ENCODE measurements at places on chromosomes 12 and 14.

- DNase-seq: no peak
Observed at GRCh38 chr14:79749065-79749464, 462.2 kb downstream of the DIO2 start.

DNA sequence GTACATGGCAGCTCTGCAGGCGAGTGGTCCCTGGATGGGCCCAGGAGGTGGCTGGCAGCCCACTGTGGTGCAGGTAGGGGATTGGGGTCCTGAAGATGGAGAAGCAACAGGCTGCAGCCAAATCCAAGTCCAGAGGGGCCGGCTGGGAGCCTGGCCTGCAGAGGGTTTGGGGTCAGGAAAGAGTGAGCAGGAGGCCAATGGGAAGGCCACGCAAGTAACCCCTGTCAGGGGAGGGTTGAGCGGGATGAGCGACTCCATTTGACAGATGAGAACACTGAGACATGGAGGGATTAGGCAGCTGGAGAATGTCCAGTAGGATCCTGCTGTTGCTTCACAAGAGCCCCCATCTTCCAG is 136.0 kb downstream of the BCL11B start:
- DNase-seq: no peak

DNA sequence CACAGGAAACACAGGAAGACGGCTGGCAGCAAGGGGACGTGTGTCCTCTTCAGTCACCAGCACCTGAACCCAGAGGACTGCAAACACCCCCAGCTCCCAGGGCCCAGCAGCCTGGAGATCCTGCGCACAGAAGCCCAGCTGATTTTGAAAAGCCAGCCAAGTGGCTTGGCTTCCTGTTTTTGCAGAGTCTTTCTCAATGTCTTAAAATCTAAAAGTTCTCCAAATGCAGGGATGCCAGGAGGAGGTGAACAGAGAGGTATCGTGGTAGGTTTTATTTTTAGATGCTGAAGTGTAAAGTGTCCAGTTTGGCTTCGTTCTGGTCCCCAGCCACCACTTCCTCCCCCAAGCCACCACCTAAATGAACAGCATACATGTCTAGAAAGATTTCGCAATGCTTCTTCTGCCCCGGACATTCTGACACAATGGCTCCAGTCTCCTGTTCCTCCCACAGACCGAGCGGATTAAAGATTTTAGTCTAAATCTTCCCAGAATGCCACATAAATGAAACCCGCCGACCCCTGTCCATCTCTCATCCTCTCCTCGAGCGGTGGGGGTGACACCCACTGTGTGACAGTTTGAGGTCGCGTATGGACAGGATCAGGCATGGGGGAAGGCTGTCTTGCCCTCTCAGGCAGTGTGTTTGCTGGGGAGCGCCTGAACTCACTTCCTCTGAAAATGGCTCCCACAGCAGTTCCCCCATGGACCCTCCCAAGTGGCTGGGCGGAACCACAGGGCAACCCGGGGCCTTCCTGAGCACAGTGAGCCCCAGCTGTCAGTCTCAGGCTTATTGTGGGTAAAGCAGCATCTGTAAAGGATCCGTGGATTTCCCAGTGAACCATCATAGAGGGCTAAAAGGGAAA is 41.6 kb downstream of the ITPK1 start:
- peak; percentile 46 for DNase-seq

DNA sequence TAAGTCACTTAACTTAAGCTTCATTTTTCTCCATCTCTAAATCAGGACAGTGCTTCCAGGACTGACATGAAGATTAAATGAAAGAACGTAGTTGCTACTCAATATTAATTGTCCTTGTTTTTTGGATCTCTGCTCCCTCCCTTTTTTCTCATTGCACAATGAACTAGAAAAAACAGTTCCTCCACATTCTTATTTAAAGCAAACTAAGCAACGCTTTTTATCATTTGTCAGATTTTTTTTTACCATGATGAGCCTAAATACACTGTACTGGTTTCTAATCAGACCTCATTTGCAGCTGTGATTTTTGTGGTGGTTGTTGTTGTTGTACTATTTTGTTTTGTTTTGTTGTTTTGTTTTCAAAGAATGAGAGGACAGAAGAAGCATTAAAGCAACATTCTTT is 23.2 kb upstream of the PARP11 start:
- DNase-seq: no peak

- DNase-seq: no peak
Observed at GRCh38 chr12:65323070-65323469, 44.6 kb downstream of the MSRB3 start.

DNA sequence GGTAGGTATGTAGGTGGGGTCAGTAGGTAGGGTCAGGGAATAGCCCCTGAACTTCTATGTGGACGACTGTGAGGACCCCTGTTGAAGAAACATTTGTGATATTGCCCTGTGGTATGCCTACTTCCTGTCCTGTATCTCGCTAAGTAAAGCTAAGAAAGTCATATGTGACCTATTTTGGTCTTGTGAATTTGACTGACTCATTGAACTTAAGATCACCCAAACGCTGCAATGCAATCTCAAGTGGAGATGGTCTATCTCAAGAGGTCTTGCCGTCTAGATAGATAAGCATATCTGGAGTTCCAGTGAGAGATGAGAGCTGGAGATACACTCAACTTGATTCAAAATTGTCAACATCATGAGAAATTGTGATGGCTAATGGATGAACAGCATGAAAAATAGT is 73.8 kb downstream of the TRAFD1 start:
- DNase-seq: no peak

GRCh38 chr12:111202237-111202915 is 166.5 kb downstream of the PHETA1 start:
- no peak for DNase-seq

- DNase-seq: no peak
Observed at GRCh38 chr14:71967704-71968103, 35.5 kb downstream of the RGS6 start.

GRCh38 chr14:99744873-99745224 is 48.4 kb upstream of the EML1 start:
- no peak for DNase-seq

DNA sequence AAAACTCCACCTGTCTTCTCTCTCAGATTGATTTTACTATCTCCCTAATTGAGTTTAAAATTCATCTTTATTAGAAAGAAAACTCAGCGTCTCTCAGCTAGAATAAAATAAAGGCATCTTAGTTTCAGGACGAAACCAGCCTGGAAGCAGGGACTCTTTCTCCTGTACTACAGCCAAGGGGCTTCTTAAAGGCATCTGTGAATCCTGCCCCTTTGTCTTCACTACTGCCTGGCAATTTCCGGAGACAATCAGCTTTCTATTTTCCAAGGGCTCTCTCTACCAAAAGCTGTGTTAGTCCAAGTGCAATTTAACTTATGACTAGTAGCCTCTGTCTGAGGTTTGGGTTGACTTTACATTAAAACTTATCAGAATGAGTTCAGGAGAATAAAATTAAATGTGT is 623.3 kb upstream of the FOXG1 start:
- no peak for DNase-seq

GRCh38 chr12:44000309-44000952 is 164.6 kb downstream of the TMEM117 start:
- peak; percentile 71 for DNase-seq

GRCh38 chr12:114799574-114800487 is 115.9 kb upstream of the TBX3 start:
- peak; percentile 13 for DNase-seq

DNA sequence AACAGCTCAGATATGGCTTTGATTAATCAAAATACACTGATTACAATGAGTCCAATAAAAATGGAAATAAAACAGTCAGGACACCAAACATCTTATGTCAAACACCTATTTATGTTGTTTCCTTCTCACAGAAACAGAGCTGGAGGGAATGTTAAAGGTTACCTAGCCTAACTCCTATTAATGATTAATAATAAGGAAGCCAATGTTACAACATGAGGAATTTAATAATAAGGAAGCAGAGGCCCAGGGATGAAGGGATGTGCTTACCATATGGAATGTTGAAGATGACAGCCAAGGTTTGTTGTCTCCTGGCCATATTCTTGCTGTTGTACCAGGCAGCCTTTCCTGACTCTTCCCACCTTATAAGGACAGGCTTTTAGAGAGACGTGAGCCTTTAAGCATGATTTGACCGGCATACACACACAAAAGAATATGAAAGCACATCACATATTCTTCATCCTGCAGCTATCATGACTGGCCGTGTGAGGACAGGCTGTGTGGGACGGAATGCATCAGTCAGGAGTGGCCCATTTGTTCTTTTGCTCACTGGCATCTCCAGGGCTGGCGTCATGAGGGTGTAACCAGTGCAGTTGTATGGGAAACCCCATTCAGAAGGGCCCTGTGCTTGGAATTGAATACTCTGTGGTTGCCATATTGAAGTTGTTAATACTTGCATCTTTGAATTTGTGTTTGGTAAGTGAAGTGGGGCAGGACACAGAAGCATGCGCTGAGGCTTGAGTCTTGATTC is 3.1 kb upstream of the GPRC5D start:
- DNase-seq: no peak

DNA sequence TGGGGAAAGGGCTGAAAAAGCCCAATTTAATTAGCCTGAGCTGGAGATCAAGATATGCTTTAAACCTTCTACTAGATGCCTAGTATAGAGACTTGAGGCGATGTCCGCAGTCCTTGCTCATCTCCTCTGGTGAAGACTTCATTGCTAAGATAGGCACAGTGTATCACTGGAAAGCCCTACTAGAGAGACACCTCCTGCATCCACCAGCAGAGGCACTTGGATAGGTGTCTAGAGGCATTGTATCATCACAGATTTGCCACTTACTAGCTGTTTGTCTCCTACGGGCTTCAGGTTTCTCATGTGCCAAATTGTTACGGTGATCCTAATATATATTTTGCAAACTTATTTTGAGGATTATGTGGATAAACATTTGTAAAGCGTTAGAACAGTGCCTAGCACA is 1048.5 kb downstream of the GALC start:
- DNase-seq: no peak

GRCh38 chr14:76927971-76928700 is 100.4 kb downstream of the IRF2BPL start:
- DNase-seq: no peak
